AG08395 (cell line): ENCODE measurements at places on chromosomes 2 and 18.

- no peak for DNase-seq
Measured at GRCh38 chr2:102217032-102217431, 30.2 kb downstream of the IL1RL2 start.

- no peak for DNase-seq
Measured at GRCh38 chr2:29949042-29949441, 27.7 kb upstream of the ALK start.

- peak; percentile 94 for DNase-seq
Measured at GRCh38 chr2:26018184-26019055, 15.5 kb upstream of the RAB10 start.

DNA sequence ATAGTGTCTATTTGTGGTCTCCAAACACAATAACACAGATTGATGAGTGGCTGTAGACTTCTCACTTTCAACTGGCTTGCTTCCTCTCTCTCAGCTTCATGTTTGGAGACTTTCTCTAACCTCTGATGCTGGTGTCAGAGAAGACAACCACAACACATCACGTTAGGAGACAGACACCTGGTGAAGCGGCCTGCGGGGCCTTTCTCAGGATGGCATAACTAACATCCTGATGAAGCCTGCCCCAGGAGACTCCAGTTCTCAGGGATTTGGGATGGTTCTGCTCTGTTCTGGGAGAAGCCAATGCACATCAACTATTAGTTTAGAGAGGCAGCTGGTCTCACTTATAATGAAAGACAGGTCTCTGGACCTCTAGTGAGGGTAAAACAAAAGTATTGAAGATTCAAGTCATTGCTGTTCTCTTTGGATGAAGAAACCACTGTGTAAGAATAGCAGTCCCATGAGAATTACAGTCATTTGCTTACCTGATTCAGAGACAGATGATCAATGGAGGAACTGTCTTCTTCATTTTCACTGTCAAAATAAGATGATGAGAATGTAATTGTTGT lies 2.0 kb downstream of the IL1A start:
- DNase-seq, result no peak

GRCh38 chr2:218745160-218745558 lies 34.5 kb downstream of the TTLL4 start:
- no peak for DNase-seq

GRCh38 chr2:121363632-121364420 lies 78.8 kb upstream of the TFCP2L1 start:
- peak; percentile 70 for DNase-seq

- no peak for DNase-seq
Measured at GRCh38 chr2:233940376-233941276, 23.5 kb downstream of the TRPM8 start.

DNA sequence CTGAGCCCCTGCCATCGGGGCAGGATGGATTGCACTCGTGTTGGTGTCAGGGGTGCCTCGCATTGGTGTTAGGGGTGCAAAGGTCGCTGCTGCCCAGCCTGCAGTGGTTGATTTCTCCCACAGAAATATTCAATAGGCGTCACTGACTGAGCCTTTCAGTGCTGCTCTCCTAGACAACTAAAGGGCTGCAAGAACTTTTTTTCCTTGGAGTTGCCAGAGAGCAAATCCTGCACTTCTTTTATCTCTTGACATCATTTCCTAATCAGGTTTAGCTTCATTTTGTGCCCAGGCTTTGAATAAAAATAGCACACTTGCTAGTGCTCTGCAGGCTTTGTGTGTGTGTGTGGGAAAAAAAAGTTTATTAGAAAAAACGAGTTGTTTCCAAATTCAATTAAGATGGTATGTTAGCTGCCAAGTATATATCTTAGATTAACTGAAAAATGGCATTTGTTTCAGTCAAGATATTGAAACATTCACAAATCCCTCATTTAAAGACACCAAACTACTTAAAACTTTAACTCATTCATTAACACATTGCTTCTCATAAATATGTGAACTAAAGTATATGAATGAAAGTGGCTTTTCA lies 125.6 kb downstream of the SOCS6 start:
- no peak for DNase-seq

GRCh38 chr2:127462461-127462860 lies 44.2 kb downstream of the PROC start:
- no peak for DNase-seq

GRCh38 chr2:204145791-204146190 lies 209.2 kb downstream of the ICOS start:
- no peak for DNase-seq

DNA sequence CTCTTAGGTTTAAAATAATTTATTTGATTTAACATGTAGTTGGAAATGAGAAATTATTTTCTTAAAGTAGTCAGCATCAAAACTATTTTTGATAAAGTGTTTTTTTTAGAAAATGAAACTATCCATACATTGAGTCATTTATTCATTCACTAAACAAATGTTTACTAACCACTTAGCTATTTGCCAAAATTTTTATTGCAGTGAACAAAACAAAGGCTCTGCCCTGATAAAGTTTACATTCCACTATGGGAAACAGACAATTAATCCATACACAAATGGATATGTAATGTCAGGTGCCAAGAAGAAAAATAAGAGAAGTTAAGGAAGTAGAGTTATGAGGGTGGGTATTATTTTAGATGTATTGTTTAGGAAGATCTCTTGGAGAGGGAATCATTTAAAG lies 19.1 kb upstream of the CCDC178 start:
- no peak for DNase-seq

DNA sequence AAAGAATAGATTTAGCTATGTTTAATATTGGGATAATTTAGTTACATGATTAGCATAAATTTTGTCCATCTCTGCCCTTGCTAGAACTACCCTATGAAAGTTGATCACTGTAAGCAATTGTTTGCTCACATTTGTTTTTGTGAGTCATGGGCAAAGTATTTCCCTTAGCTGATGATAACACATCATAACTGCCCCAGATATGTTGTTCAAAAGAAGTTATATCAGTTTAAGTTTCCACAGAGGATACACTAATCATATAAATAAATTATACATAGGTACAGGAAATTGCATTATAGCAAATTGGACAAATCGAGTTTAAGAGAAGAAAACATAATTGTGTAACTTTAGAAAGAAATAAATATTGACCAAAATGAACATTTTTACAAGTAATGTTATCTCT lies 223.2 kb upstream of the PIK3C3 start:
- no peak for DNase-seq

DNA sequence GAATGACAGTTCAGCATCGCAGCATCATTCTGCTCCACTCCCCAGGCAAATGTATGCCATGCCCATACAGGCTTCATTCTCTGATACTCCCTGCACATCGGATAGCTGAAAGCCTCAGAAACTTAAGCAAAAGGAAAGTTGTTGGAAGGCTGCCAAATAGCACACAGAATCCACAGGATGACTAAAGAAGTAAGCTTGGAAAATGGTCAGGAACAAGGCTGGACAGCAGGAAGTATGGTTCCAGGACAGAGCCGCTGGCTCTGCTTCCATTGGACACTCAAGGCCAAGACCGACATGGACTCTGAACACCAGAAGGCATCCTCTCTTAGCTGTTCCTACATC lies 256.5 kb downstream of the CDH20 start:
- peak; percentile 22 for DNase-seq

DNA sequence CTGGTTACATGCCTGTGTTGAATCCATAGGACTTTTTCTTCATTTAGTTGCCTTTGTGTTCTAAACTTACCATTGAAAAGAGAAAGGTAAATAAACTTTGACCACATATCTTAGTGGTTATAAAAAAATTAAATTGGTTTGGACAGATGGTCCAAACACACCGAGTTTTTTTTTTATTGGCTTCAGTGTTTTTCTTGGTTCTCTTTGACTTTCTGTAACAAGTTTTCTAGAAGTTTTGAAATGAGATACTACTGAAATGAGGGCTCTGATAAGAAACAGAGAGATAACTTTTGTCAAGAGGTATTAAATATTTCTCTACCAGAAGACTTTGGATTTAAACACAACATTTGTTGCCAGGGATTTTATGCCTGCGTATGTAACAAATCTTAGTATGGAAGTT lies 20.7 kb downstream of the SPTBN1 start:
- no peak for DNase-seq

- DNase-seq, result no peak
Measured at GRCh38 chr18:29430416-29430815, 1253.5 kb upstream of the CDH2 start.

GRCh38 chr18:9715978-9716774 lies 8.1 kb downstream of the RAB31 start:
- no peak for DNase-seq

DNA sequence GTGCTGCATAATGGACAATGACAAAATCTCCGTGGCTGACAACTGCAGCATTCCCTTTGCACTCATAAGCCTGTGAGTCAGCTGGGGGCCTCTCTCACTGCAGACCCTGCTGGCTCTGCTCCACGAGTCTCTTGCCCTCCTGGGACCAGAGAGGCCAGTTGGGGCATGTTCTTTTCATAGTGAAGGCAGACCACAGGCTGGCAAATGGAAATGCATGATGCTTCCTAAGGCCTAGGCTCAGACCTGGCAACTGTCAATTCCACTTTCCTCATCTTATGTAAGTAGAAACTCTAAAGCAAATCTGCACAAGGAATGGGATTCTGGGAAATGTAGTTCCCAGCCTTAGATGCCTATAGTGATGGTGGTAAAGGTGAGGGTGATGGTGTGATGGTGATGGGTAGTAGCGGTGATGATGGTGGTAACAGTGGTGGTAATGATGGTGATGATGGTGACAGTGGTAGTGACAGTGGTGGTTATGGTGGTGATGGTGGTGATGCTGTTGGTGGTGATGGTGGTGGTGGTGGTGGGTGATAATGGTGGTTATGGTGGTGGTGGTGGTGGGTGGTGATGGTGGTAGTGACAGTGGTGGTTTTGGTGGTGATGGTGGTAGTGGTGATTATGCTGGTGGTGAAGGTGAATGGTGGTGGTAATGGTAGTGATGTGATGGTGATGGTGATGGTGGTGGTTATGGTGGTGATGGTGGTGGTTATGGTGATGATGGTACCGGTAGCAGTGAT lies 185.8 kb upstream of the ARL4C start:
- DNase-seq, result no peak

DNA sequence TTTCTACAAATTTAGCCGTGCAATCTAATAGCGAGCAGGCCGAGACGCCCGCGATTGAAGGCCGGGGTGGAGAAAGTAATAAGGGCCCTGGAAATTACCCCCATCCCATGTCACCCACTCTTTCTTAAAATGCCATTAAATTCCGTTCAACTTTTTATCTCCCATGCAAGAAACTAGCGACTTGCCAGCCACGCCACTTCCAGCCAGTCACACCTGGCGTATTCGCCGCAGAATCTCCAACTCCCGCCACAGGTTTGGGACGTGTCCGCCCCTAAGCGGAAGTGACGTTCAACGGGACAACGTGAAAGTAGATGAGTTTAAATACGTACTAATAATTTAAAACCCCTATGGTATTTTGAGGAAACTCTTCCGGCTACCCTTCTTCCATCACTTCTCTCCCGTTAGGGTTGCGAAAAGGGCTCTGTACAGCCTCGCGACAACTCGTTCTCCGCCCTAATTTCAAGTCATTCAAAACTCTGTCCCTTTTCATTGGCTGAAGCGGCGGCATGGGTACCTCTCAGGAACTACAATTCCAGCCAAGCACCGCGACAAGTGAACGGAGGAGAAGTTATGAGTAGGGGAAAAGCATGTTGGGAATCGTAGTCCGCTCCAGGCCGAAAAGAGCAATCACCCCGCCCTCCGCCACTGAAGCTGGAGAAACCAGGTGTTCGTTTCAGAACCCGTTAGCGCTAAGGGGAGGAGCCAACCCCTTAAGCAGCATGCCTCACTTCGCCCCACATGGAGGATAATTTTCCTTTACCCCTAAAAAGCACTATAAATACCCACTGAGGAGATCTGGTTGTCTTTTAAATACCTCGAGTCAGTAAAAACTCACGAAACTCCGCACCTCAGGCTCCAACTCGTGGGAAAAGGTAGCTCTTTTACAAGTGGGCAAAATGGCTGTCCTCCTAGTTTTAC lies at the start of gene ZRANB3:
Gene ZRANB3, minus strand, starts transcription at position 906 of the 918 bp plus-strand sequence.
- peak; percentile 91 for DNase-seq

- no peak for DNase-seq
Measured at GRCh38 chr2:61368687-61369665, 101.9 kb downstream of the USP34 start.
